ENCODE measurements at places on chromosomes 3 and 15.

DNA sequence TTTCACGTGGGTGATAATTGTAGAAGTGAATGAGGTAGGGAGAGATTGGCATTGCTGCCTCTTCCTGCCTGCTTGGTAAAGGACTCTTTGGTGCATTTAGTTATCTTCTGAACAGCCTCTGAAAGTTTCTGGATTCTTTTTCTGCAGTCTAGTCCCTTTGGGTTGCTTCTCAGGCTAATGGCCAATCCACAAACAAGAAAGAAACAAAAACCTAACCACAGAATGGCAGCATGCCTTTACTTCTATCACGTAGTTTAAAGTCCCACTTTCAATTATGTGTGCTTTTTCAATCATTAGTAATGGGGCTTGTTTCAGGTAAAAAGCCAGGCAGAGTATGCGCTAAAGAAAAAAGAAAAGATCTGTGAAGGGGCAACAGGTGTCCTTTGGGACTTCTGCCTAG is 7.4 kb downstream of the FGF12 start:
- DNase-seq = no peak

- no peak for DNase-seq
These were observed 28.6 kb upstream of the VPS8 start for GRCh38 chr3:184783319-184783718.

DNA sequence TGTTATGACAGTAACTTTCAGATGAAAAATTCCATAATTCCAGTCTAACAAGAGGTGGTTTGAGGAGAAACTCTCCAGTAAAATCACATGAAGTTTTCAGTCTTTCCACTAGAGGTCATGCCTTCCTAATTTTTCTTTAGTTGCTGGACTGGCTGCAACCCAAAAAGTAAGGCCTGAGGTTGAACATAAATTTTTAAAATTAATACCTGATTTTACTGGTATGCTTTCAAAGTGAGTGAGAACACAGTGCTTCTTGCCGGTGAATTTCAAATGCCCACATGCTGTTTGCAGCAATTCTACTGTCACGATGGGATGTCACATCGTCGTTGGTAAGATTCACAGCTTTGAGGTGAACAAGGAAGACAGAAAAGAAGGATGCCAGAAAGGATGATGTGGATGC is 89.0 kb upstream of the FGF12 start:
- no peak for DNase-seq

GRCh38 chr3:129365296-129366136 is 62.9 kb downstream of the EFCAB12 start:
- no peak for DNase-seq

GRCh38 chr15:87632364-87632763 is 624.2 kb downstream of the NTRK3 start:
- DNase-seq = no peak
